T-helper 2 cell (primary cell): ENCODE measurements at places on chromosomes 5 and 9.

DNA sequence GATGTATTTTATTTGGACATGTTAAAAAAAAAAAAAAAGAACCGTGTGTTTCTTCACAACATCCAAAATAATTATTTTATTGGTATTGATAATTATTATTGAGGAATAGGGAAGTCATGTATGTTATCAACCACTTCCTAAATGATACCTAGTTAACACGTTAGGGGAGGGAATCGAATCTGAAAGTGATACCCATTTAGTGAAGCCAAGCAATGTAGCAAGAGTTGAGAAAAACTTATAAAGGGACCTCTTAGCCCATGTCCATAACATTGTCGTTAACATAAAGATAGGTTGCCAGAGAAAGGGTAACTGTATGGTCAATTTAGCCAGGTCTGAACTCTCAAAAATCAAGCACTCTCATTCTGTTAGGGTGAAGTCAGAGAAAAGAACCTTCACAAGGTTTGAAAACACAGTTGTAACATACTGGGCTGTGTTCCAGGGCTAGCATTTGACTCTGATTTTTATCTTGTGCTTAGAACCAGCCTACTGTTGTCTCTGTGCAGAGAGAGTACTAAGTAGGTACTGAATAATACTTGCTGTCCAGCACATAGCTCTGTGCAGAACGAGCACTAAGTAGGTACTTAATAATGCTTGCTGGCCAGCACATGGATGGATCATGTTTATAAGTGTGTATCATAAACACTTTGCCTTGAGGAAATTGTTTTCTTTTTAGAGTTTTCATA is 60.4 kb downstream of the GHR start:
- DNase-seq: no peak

DNA sequence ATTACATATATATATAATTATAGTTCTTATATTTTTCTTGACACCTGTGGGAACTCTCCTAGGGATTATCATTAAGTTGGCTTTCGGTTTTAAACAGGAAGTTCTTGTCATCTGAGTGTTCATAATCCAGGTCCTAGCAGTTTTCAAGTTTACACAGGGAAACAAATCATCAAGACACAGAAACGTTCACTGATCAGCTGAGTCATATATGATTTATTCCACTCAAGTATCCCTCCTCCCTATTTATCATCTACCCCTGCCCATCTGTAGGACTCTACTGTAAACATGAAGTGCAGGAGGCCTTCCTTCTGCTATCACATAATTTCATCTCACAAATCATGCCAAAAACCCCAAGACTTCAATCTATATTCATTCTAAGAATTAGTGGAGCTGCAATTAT is 6.3 kb downstream of the SLC25A51 start:
- no peak for DNase-seq

DNA sequence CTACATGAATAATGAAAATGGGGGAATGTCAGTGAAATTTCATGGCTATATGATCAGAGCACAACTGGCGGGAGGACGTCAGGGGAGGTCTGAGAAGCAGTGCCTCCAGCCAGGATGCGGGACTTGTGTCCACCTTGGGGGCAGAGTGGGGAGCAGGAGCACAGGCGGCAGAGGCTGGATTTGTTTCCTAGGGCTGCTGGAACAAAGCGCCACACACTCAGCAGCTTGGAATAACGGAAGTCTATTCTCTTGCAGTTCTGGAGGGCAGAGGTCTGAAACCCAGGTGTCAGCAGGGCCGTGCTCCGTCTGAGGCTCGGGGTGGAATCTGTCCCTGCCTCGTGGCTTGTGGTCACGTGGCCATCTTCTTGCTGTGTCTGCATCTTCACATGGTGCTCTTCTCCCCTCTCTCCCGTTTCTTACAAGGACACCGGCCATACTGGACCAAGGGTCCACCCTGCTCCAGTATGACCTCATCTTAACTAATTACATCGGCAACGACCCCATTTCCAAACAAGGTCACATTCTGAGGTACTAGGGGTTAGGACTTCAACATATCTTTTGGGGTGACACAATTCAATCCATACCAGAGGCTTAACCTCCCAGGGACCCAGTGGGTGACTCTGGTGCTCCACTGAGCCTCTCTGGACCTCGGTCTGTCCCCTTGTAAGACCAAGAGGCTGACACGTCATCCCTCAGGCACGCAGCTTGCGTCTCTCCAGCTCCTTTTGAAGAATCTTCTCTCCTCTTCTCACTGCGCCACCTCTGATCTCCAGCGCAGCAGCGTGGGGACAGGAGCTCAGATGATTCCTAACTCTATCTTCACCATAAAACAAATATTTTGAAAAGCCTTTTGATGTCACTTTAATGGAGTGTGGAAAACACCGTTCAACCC is 202.5 kb downstream of the CDK5RAP2 start:
- no peak for DNase-seq

- no peak for DNase-seq
Observed at GRCh38 chr9:8895861-8896224, 1096.3 kb upstream of the DMAC1 start.

DNA sequence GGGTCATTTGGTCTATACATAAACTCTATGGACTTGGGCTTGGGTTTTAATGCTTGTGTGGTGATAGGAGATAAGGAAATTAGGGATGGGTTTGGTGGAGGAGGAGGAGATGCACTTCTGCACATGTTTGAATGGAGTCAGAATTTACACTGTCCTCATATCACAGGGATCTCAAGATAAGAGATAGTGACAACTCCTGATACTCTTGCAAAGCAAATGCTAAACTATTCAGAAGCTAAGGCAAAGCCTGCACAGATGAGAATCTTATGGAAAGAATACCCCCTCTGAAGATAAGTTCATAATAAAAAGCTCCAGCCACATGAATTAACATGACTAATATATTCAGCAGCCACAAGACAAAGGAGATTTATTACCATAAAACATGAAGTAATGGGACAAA is 90.2 kb downstream of the XRCC4 start:
- DNase-seq: no peak

GRCh38 chr5:148740079-148740858 is 85.9 kb upstream of the HTR4 start:
- DNase-seq: no peak

- no peak for DNase-seq
Observed at GRCh38 chr5:155689406-155689805, 637.6 kb upstream of the SGCD start.

GRCh38 chr9:72524820-72525540 is 3.6 kb downstream of the TMC1 start:
- no peak for DNase-seq
